ENCODE measurements at places on chromosomes 13 and 19.

DNA sequence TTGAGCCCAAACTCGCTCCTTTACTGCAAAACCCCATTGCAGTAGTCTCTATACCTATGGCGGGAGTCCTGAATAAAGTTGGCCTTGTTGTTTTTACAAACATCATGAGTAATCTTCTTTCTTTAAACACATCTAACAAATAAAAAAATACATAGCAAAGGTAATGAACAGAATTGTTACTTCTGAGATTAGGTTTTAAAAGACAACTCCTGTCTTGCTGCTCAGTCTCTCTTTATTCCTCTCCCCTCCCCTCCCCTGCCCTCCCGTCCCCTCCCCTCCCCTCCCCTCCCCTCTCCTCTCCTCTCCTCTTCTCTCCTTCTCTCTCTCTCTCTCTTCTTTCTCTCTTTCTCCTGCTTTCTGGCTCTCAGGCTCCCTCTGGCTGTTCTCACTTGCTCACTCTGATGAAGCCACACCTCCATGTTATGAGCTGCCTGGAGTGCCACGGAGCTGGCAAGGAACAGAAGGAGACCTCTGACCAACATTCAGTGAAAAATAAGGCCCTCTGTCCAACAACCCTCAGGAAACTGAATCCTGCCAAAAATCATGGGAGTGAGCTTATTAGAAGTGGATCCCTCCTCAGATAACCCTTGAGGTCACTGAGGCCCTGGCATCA is 300.7 kb upstream of the MIR17HG start:
- DNase-seq, result no peak

DNA sequence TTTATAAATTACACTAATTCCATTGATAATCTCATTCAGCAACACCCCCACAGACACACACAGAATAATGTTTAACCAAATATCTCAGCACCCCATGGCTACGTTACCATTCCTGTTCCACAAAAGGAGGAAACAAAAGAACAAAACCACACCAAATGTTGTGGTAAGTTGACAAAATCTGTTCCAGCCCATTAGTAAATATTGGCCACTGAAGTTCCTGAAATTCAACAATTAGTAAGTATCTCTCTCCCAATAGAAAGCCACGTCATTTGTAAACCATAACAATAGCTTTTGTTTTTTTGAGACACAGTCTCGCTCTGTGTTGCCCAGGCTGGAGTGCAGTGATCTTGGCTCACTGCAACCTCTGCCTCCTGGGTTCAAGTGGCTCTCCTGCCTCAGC is 2.3 kb upstream of the FCAR start:
- no peak for DNase-seq

- no peak for DNase-seq
Observed at GRCh38 chr13:25727250-25727649, 324.6 kb downstream of the SHISA2 start.

GRCh38 chr13:49225223-49226042 is 5.3 kb downstream of the MLNR start:
- no peak for DNase-seq

GRCh38 chr19:37572203-37572602 is 22.4 kb downstream of the ZNF571 start:
- no peak for DNase-seq

DNA sequence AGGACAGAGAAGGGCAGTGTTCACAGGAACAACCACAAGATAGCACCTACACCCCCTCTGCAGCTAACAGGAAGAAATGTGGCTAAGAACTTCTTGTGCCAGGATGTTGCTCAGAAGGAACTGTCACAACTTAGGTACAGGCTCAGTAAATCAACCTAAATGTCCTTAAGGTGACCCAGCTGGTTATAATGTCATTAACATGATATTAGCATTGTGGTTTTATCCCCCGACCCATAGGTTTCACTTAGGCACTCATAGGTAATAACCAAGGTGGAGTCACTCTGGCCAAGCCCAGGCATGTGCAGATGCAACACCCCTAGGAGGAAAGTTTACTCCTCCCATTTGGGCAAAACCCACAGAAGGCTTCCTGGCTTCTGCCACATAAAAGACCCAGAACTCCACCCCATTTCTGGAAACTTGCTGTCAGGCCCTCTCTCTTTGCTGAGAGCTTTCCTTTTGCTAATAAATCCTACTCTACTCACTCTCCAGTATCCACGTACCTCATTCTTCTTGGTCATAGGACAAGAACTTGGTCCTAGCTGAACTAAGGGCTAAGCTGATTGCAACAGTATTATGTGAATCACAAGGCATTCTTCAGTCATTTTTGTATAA is 951.3 kb downstream of the SLITRK5 start:
- DNase-seq, result no peak

DNA sequence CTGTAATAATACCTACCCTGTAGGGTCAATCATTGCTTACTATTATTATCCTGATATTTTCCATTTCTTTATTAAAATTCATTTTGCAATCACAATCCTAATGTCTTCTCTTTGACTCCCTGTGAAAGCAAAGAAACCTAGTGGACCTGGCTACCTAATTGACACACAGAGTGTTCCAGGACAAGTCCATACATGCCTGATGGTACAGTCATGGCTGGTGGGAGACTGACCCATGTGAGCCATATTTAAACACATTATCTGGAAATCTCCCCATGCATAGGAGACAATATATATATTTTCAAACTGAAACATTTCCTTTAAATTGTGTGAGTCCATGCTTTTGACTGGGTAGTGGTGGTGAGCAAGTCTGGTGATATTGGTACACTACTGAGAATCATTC is 230.6 kb upstream of the DACH1 start:
- DNase-seq, result no peak

DNA sequence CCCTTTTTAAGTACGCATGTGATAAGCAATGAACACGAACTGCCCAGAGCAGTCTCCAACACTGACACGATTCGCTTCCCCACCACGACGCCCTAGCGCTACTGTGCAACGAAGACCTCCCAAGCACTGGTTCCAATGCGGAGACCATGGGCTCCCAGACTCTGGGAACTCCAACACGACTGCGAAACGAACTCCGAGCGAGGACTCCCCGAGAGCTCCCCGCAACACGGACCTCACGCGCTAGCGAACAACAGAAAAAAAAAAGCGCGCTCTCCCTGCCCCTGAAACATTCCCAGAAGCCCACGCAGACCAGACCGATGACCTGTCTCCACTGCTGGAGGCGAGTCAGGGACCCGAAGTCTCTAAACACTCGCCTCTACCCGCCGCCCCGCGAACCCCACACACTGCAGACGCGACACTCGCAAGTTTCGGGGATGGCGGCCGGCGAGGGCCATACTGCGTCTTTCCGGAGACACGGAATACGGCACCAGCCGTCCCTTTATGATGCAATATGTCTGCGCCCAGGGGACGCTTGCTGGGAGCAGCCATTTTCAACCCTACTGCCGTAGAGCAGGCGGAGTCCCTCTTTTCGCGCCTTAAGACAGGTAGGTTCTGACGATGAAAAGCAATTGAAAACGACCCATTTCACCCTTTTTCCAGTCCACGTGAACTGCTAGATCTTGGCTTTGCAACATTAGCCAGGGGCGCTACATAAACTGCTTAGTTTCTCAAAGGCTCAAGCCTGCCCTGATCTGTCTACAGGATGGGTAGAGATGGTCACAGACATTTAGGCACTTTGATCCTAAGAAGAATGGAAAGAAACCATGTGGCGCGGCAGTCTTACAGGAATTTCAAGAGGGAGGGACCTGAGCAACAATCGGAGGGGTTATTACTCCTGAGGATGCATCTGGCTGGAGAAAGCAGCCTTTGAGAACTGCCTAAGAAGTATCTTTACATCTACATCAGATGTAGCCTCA is at the start of gene ZNF577:
ZNF577 (minus strand) TSS at position 430 of the 977 bp plus-strand sequence. CDS start 7,569 bp downstream, outside the sequence.
- peak; percentile 95 for DNase-seq

DNA sequence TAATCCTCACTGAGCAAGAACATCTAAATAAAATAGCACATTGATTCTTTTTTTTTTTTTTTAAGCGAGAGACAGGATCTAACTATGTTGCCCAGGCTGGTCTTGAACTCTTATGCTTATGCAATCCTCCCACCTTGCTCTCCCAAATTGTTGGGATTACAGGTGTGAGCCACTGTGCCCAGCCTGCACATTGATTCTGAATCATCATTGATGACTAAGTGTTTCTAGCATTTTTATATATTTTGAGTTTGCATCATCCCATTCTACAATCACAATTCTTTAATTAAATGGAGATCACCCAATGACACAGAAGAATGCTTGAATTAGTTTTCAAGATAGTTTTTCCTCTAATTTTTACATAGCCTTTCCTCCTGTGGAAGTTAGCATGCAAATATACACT is 354.1 kb downstream of the KLF5 start:
- DNase-seq, result no peak

- DNase-seq, result no peak
Observed at GRCh38 chr13:32233062-32233461, 82.1 kb downstream of the ZAR1L start.

DNA sequence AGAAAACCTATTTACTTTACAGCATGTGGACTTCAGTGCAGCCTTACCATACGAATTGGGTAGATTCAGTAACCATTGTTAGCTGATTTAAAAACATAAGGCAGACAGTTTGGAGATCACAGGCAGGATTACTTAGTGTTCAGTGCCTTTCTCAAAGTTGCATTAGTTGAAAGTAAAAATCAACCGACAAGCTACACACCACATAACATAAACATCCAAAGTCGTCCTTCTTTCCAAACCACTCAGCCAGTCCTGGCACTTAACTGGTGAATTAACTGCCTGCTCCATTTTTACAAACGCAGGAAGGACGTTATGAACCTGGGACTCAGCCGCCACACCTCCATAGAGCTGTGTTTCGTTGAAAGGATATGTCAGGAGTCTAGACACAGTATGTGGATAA is 91.4 kb downstream of the COL4A1 start:
- DNase-seq, result no peak

DNA sequence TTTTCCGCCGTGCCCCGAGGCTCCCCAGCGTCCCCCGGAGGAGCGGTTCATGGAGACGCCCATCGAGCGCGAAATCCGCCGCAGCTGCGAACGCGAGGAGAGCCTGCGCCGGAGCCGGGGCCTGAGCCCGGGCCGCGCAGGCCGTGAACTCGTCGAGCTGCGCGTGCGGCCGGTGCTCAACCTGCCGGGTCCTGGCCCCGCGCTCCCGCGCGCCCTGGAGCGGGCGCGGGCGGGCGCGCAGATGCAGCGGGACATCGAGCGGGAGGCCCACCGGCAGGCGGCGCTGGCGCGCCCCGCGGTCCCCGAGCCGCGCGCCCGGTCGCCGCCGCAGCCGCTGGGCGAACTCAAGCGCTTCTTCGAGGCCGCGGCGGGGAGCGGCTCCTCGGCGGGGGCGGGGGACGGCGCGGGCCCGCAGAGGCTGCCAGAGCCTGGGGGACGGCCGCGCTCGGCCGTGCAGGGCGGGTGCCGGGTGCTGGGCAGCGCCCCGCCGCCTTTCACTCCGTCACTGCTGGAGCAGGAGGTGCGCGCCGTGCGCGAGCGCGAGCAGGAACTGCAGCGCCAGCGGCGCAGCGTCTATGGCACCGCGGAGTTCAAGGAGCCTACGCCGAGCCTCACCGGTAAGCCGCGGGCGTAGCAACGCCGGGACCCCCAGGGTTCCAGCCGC is 807 bp downstream of the MISP3 start:
- DNase-seq, result peak; percentile 74

Measured in fibroblast of skin of scalp (primary cell).